ENCODE measurements at places on chromosomes 11 and 22.

GRCh38 chr22:41401781-41402648 is 20.3 kb downstream of the TEF start:
- DNase-seq, result no peak

DNA sequence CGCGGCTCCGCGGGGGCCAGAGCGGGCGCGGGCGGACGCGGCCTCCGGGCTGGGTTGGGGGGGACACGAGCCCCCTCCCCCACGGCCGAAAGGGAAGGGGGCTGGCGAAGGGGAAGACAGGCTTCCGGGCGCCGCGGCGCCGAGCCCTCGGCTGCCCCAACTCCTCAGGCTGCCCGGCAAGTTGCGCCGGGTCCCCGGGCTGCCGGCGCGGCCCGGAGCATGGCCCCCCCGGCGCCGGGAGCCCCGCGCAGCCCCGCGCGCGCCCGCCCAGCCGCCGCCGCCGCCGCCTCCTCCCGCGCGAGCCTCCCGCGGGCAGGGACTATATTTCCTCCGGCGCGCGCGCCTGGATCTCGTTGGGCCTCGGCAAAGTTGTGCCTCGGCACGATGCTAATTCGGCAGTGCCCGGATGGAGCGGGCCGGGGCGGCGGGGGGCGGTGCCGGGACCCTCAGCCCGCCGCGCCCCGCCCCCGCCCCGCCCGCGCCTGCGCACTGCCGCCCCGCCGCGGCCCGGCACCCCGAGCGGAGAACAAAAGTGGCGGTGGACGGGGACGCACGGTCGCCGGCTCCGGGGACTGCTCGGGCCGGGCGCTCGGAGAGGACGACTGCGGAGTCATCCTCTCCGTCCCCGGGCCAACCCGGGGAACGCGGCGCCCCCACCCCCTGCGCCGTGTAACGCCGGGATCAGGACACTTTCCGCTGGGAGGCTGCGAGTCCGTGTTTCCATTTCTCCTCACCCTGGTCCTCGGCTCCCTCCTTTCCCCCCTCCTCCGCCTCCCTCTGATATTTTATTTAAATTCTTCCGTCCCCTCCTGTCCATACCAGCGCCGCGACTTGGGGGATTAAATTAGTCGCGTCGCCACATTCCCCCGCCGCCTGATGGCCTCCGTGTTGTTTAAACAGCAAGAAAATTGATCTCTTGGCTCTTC is at the start of gene PHF21B:
PHF21B (minus strand) TSS at position 400 of the 926 bp plus-strand sequence. CDS start 456 bp downstream, outside the sequence.
- DNase-seq, result no peak

GRCh38 chr22:41696703-41697102 is 2.6 kb upstream of the MEI1 start:
- no peak for DNase-seq

- DNase-seq, result no peak
These were observed 164.6 kb downstream of the ST3GAL4 start for GRCh38 chr11:126519764-126520734.

GRCh38 chr11:36578458-36578857 is 10.7 kb downstream of the RAG1 start:
- DNase-seq, result no peak

GRCh38 chr11:78722786-78723185 is 148.1 kb upstream of the NARS2 start:
- DNase-seq, result peak; percentile 8

GRCh38 chr11:130388607-130389205 is 39.7 kb downstream of the ADAMTS8 start:
- DNase-seq, result no peak

DNA sequence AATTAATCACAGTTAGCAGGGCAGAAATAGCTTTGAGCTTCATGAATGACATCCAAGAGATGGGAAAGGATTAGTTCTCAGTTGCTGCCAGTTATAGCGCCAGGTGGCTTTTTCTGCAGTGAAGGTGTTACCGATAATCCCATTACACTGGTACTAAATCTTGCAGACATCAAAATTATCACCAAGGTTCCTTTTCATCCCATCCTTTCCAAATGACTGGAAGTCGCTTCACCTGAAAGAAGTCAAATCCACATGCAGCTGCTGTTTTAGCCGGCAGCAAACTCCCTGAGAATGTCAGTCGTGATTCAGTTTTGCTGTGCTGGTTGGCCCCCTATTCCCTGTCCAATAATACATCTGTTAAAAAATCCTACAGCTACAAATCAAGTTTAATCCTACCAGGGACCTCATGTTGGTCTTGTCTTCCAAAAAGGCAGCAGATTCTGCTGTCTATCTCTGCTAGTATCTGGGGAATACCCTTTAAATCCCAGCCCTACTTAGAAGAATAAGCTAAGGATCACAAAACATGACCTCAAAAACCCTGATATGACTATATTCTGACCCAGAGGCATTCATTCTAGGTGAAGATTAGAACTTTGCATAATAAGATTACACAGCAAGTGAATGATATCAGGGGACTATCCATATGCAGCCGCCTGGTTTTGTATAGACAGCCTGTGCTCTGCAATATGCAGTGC is 31.7 kb downstream of the IMMP1L start:
- no peak for DNase-seq

GRCh38 chr11:14593671-14594070 is 49.9 kb upstream of the PDE3B start:
- no peak for DNase-seq

DNA sequence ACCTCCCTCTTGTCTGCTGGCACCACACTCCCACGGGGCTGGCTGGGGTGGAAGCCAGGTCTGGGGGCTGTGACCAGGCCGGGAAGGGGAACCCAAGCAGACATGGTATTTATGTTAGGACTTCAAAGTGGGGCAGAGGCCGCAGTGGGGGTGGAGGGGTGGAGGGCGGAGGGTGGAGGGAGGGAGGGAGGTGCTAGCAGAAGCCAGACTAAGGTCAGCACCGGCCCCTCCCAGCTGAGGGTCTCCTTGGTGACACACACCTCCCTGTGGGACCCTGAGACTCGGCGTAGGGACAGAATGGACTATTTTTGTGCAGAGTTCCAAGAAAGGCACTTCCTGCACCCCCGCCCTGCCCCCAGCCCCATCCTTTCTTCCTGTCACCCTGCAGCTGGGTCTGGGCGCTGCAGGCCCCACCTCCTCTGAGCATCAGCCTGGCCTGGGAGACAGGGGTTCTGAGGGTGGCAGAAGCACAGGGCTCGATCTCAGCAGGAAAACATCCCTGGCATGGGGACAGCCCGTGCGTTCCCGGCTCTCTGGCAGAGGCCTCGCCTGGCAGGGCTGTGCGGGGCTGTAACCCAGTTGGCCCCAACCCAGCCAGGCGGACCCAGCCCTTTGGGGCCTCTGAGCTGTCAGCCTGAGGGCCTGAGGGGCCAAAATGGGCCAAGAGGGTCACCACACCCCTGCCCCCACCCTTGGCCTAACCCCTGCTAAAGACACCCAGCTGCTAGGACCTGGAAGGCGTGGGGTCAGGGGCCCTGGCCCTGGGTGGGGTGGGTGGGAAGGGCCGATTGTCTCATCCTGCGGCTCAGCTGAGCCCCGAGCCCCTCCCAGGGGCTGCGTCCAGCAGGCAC is 9.6 kb upstream of the CD248 start:
- peak; percentile 14 for DNase-seq

- DNase-seq, result no peak
These were observed 65.1 kb downstream of the BTG4 start for GRCh38 chr11:111447112-111447471.

- peak; percentile 4 for DNase-seq
These were observed 23.6 kb upstream of the RNASEH2C start for GRCh38 chr11:65744026-65744698.

DNA sequence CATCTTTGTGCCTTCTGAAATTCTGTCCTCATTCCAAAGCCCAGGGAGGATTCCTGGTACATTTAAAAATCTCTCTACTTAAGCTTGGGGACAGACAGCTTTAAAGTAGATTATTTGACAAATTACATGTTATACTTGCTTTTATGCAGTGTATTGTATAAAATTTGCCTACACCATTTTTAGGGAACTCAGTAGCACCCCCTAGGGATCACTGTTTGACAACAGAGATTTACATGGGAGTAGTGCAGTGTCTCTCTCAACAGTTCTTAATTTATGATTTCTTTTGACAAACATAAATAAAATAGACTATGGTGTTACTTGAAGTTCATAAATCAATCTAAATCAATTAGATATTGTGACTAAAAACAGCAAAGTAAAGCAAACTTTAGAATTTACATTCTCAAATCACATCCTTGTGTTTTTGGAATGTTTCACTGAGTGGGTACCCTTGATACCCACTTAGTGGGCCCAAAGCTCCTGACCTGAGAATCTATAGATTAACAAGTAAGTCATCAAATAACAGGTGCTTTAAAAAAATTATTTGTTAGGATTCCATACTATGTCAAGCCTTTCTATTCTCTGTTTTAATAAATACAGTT is 428.8 kb downstream of the DYNC2H1 start:
- no peak for DNase-seq

DNA sequence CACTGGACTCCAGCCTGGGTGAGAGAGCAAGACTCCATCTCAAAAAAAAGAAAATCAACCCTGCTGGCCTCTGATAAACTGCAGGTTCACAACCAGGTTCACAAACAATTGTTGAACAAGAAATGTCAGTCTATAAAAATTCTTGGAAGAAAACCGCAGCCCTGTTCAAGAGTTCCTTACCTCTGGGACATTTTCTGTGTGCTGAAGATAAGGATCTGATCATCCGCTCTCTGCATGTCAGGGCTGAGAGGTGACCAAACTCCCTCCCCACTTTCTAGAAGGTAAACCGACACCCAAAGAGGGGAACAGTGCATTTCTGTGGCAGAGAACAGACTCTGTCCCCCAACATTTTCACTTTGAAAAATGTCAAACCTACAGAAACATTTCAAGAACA is 4.2 kb upstream of the UPK3A start:
- no peak for DNase-seq

DNA sequence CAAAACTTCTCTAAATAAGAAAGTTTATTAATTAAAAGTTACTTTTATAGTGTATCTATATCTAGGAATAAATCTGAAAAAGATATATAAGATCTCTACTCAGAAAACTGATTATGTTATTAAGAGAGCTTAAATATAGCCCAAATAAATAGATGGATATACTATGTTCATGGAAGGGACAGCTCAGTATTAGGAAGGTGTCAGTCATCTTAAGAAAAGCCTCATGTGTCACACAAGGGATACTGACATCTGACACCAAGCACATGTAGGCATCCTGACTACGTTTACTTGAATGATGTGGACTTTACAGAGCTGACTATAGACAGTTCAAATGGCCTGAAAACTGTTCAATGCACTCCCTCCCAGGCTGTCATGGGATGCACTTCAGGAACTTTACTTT is 19.3 kb downstream of the PPARA start:
- no peak for DNase-seq

DNA sequence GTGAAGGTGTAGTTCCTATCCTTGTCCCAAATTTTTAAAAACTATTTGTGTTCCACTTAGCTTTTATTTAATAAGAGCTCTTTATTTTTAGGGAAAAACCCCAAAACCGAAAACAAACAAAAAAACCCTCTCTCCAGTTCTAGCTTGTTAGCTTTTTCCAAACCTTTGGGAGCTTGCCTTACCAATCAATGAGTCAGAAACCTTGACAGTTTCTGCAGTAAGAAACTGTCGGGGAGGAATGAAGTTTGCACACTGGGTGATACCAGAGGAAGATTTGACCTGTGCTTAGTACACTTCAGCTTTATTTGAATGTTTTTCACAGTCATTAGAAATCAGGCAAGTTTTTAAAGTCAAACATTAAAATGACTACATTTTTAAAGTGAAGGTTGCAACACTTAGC is 105.0 kb downstream of the FAT3 start:
- DNase-seq, result no peak

- no peak for DNase-seq
These were observed 95.7 kb downstream of the PDE2A start for GRCh38 chr11:72578566-72578965.

- no peak for DNase-seq
These were observed 452.1 kb downstream of the NTM start for GRCh38 chr11:131822506-131822905.

DNA sequence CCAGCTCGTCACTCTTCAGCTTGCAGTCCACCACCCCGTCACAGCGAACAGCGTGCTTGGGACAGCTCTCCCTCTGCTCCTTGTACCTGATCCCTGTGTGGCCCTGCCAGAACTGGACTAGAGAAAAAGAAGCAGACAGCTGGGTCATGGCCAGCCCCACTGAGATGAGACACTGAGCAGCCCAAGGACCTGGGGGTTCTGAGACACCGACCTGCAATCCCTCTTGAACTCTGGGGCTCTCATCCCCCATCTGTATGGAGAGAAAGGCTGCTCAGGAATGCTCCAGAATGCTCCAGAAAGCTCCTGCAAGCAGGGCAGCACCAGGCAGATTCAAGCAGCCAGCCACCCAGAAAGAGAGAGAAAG is 14.8 kb downstream of the TMPRSS13 start:
- DNase-seq, result no peak
